Thyroid gland (tissue), 4 donors: ENCODE measurements at places on chromosomes 16 and 17.

- DNase-seq = no peak
These were observed 6.9 kb downstream of the SULT1A2 start for GRCh38 chr16:28589930-28590329.

DNA sequence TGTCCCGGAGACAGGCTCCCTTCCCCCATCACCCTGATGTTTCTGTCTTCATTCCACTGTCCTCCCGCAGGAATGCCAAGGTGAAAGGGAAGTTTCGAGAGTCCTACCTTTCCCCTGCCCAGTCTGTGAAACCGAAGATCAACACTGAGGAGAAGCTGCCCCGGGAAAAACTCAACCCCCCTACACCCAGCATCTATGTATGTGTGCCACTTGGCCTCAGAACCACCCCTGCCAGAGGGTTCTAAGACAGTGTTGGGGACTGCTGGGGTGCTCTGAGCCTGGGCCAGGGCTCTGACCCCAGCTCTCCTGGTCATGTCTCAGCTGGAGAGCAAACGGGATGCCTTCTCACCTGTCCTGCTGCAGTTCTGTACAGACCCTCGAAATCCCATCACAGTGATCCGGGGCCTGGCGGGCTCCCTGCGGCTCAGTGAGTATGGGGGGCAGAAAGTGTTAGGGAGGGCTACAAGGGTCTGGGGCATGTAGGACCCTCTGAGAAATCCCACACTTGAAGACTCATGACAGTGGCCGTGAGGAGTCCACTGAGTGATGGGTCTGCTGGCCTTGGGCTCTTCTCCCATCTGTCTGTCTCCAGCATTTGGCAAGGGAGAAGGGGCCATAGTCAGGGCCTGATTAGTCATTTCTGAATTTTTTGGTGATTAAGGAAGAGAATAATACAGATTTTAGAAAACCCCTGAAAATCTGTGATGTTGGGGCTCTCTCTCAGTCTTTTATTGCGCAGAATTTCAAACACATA is 4.9 kb upstream of the TMEM88 start:
- no peak for DNase-seq

GRCh38 chr17:27824745-27825144 is 24.4 kb upstream of the NOS2 start:
- DNase-seq = no peak

DNA sequence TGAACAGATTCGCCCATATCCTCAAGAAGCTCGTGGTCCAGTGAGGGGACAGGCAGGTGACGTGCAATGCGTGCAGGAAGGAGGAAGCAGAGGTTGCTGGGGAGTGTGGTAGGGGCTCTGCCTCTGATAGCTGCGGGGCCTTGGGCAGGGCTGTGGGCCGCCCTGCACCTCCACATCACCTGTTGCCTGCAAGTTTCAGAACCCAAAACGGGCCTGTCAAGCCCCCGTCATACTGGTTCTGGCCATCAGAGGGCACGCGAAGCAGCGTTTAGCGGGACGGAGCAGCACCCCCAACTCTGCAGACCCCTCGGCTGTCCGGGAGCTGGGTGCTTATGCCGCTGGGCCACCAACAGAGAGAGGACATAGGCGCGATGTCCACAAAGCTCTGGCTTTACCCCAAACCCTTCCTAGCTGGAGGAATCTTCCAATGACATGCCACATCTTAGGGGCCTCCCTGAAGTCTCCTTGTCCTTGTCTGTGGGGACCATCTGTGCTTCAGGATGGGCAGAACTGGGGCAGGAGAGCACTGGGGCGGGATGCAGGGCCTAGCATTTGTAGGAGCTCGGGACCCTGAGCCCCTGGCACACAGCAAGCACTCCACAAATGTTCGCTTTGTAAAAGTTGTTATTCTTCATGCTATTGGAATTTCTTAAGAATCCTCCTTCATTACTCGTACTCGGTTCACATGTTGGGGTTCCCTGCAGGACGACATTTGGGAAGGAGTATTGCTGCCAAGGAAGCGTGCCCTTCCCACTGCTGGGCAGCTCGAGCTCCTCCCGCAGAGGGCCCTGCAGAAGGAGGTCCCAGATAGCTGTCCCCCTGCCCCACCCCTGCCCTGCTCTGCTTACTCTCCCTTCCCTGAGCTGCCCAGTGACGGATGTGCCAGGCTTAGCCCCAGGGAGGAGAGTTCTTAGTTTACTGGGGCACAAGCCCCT is 64.3 kb downstream of the CNGB1 start:
- peak; percentile 50 for DNase-seq

- no peak for DNase-seq
These were observed 6.7 kb downstream of the TSPOAP1 start for GRCh38 chr17:58321571-58322525.

DNA sequence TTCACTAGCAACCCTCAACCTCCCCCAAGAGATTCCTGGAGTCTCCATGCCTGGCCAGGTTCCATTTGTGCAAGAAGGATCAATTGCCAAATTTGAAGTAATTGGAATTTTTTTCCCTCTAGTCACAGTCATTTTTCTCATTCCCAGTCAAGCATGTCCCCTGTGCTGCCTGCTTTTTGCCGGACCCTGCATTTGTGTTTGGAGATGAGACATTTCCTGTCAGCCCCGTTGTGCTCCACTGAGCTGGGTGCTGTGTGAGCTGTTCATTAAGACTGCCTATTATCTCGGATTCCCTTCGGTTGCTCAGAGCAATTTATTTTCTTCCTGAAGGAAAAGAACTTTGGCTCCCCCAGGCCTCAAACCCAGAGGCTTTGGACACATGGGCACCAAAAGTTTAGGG is 201.0 kb upstream of the NLRP1 start:
- DNase-seq = no peak

- DNase-seq = no peak
These were observed 74.4 kb downstream of the CCT6B start for GRCh38 chr17:34886831-34887230.

- no peak for DNase-seq
These were observed 28.3 kb upstream of the BHLHA9 start for GRCh38 chr17:1241929-1242328.
